Sigmoid colon (tissue), 7 donors: ENCODE measurements at places on chromosomes 2 and 18.

DNA sequence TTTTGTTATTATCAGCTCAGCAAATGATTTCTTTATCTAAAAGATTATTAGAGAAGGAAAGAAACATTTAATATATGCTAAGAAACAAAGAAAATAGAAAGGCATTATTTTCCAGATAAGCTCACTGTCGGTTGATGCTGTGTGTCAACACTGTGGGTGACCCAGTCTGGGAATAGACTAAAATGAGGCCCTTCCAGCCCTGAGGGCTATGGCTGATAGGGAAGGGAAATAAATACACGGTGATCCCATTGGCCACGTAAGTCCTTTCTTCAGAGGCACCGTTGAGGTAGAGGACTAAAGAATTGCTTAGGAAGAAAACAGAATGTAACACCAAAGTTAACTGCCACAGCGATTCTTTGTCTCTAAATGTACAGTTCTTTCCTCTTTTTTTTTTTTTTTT, 1.8 kb downstream of the ABCB11 start:
- DNase-seq = no peak

DNA sequence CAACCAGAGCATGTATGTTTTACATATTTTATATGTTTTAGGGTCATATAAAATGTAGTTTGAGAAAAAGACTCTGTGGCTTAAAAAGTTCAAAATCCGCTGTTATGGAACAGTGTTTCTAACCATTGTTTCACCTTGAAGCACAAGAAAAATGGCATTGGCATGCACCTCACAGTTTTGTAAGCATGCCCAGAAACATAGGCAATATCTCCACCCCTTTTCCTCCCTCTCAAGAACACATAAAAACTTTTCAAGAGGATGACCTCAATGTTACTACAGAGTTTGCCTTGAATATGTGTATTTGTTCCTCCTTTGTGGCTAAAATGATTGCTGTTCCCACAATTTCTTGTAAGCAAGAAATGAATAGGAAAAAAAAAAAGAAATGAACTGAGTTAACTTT, 29.3 kb upstream of the SLC40A1 start:
- DNase-seq = no peak

- DNase-seq = no peak
Observed at GRCh38 chr2:151775057-151775740, 40.9 kb upstream of the NEB start.

DNA sequence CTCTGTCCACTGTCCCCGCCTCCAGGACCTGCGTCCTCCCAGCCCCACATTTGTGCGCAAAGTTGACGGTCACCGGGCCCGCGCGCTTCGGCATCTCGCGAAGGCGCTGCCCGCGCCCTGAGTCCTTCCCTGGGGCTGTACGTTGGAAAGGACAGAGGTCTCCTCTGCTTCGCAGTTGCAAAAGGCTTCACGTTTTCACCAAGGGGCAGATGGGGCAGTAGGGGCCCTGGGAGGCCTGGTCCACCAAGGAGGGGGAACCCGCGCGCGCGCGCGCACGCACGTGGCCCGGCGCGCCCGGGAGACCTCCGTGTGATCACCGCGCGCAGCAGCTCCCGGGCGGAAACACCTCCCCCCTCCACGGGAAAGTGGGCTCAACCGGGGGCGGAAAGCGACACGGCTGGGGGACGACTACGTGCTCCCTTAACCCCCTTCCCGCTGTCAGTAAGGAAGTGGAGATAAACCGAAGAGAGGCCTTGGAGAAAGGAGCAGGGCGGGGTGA, 21.9 kb downstream of the TEX44 start:
- no peak for DNase-seq

GRCh38 chr2:233945146-233945545, 28.0 kb downstream of the TRPM8 start:
- DNase-seq = no peak

- peak; percentile 56 for DNase-seq
Observed at GRCh38 chr2:8502316-8502715, 179.5 kb upstream of the ID2 start.

- DNase-seq = no peak
Observed at GRCh38 chr18:58101291-58101794, 57.3 kb downstream of the NEDD4L start.

DNA sequence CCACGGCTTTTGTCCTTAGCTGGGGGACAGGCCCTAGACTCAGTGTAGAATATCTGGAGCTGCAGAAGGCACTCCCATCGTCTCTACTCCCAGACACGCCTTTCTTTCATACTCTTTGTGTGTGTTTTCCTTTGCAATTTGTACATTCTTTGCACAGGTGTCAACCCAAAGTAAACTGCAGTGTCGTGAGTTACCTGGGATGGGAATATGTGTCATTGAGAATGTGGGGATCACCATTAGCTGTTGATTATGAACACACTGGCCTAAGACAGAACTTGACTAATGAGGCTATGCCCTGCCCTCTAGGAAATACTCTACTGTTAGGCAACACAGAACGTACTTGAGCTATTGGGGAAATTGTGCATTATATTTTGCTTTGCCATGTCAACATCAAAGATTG, 233.3 kb downstream of the SETBP1 start:
- DNase-seq = no peak

GRCh38 chr2:119950966-119951365, 61.9 kb upstream of the EPB41L5 start:
- no peak for DNase-seq

DNA sequence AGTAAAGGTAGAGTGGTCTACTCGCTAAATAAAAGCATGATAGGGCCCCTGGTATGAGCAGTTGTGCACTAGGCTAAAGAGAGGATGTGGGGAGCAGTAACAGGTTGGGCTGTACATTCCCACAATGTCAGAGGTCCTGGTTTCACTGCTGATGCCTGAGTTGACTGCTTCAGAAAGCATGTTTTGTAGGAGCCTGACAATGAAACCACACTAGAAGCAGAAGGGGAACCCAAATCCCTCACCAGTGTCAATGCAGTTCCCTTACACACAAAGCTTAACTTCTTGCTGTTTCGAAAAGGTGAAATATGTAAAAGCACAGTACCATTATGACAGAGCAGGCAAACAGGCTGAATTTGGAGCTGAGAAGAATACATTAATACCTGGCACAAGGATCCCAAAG, 291.7 kb upstream of the KYNU start:
- no peak for DNase-seq

DNA sequence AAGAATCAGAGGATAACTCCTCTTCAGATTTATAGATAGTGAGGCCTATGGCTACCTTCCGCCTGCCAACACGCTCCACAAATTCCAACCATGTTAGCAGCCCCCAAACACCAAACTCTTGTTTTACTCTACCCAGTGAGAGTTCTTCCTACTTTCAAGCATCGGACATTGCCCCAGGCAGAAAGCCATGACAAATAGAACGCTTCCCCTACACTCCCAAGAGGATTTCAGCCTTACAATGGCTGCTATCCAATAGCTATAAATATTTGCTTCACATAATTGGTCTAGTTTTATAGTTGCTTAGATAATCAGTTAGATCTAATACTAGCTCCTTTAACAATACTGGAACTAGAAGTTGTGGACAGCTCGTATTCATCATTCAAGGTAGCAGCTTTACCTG, 503.4 kb upstream of the VRK2 start:
- DNase-seq = no peak

GRCh38 chr2:74392449-74392743, 12.3 kb upstream of the DCTN1 start:
- no peak for DNase-seq

- no peak for DNase-seq
Observed at GRCh38 chr18:10995550-10995949, 153.8 kb downstream of the PIEZO2 start.

DNA sequence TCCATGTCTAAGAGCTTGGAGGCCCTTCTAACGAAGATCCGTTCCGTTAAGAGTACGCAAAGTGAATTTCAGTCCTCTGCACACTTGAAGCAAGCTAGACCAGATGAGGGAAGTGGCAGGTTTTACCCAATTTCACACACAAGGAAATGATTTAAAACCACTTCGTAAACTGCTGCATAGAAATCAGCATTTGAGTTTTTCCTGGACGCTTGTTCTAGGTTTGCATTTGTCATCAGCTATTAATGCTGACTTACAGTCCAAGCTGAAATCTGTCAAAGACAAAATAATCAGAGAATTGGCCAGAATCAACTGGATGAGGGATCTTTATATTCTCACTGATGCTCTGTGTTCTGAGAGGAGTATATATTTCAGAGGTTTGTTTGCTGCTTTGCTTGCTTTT, 117.6 kb upstream of the RASGRP3 start:
- DNase-seq = no peak

- no peak for DNase-seq
Observed at GRCh38 chr18:55462652-55463051, 125.3 kb downstream of the TCF4 start.

GRCh38 chr2:13413989-13414388, 697.3 kb downstream of the TRIB2 start:
- no peak for DNase-seq

DNA sequence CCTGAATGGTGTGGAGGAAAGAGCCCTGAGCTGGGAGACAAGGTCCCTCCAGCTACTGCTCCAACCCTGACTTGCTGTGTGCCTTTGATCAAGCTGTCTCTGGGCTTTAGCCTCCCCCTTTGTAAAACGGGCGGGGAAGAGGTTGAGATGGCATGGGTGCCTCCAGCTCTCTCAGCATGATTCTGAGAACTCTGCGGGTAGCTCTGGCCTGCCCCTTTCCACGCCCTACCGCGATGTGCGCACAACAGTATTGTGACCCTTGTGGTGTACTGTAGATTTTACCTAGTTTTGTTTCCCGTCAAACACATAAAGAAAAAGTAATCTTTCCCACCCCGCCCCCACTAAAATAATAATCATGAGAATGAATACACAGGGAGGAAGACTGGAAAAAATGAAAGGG, 5.3 kb downstream of the CD8A start:
- DNase-seq = no peak

GRCh38 chr2:168355121-168355520, 101.0 kb upstream of the CERS6 start:
- no peak for DNase-seq

DNA sequence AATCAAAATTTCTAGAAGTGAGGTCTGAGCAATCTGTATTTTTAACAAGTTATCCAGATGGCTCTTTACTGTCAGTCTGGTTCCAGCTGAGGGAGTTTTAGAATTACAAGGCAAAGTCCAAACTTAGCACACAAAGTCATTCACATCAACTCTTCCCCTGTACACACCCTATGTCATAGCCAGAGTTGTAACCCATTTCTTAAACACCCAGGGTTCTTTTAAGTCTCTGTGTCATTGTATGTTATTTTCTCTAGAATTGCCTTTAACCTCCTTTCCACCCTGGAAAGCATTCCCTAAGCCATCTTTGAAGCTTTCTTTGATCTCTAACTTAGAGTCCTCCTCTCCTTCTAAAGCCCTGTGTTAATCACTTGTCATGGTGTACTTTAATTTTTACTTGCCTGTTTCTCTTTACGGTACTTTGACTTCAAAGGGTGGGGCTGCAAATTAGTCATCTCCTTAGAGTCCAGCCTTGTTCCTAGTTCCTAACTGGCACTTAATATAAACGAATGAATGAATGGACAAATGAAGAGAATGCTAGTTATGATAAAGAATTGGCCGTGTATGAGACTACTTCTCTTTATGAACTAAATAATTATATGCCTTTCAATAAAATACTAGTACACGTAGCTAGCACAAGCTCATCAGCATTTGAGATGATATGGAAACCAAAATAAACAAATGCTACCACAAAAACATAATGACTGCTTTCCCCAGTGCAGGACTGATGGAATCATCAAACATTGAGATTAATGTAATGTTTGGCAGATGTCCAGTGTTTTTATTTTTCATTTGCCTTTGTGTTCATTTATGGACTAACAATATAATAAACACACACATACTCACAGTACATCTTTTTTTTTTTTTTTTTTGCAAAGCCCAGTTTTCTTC, 11.9 kb upstream of the ACTR3 start:
- DNase-seq = no peak
